ENCODE measurements at places on chromosomes 5 and 9.

- DNase-seq = no peak
- H3K4me1 ChIP-seq = peaks cover 5% of the 10 kb centered on the region
- H3K27me3 ChIP-seq = no peaks in the 10 kb centered on the region
- H3K4me3 ChIP-seq = no peak overlapping the region
Measured at GRCh38 chr5:144084971-144085370, 85.5 kb downstream of the YIPF5 start.

GRCh38 chr5:170097934-170098333 is 7.8 kb upstream of the FOXI1 start:
- no peak overlapping the region for H3K4me3 ChIP-seq
- H3K36me3 ChIP-seq = no peaks in the 10 kb centered on the region
- no peaks in the 10 kb centered on the region for H3K4me1 ChIP-seq

DNA sequence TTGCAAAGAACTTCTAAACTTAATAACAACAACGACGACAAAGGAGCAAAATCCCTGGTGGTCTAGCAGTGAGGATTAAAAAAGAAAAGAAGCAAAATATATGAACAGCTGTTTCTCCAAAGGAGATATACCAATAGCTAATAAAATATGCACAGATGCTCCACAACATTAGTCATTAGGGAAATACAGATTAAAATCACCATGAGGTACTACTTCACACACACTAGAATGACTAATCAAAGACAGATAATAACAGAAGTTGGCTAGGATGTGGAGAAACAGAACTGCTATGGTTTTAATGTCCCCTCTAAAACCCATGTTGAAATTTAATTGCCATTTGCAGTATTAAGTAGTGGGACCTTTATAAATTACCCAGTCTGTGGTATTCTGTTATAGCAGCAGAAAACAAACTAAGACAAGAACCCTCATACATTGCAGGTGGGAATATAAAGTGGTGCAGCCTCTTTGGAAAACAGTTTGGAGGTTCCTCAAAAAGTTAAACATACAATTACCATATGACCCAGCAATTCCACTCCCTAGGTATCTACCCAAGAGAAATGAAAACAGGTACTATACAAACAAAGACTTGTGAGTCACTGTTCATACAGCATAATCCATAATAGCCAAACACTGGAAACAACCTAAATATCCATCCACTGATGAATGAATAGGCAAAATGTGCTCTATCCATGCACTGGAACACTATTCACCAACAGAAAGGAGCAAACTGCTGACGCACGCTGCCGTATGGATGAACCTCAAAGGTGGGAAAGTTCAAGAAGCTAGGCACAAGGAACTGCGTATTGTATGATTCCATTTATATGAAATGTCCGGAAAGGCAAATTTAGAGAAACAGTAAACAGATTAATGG is 11.4 kb upstream of the DUSP1 start:
- peaks cover 13% of the 10 kb centered on the region for H3K4me1 ChIP-seq
- H3K36me3 ChIP-seq = no peaks in the 10 kb centered on the region
- no peak overlapping the region for H3K4me3 ChIP-seq

GRCh38 chr5:980001-980588 is 28.5 kb upstream of the NKD2 start:
- H3K36me3 ChIP-seq = peaks cover 6% of the 10 kb centered on the region
- H3K27ac ChIP-seq = no peak overlapping the region
- peaks cover 30% of the 10 kb centered on the region for H3K4me1 ChIP-seq
- peaks cover 4% of the 10 kb centered on the region for H3K27me3 ChIP-seq

GRCh38 chr9:129402371-129402739 is 218.5 kb downstream of the C9orf50 start:
- DNase-seq = no peak
- H3K27me3 ChIP-seq = peaks cover 9% of the 10 kb centered on the region
- no peaks in the 10 kb centered on the region for H3K4me1 ChIP-seq
- H3K36me3 ChIP-seq = no peaks in the 10 kb centered on the region

GRCh38 chr5:53542926-53543325 is 17.5 kb upstream of the NDUFS4 start:
- no peak overlapping the region for H3K4me3 ChIP-seq
- no peaks in the 10 kb centered on the region for H3K36me3 ChIP-seq
- H3K27me3 ChIP-seq = peaks cover 13% of the 10 kb centered on the region
- DNase-seq = no peak
- no peak overlapping the region for H3K27ac ChIP-seq

DNA sequence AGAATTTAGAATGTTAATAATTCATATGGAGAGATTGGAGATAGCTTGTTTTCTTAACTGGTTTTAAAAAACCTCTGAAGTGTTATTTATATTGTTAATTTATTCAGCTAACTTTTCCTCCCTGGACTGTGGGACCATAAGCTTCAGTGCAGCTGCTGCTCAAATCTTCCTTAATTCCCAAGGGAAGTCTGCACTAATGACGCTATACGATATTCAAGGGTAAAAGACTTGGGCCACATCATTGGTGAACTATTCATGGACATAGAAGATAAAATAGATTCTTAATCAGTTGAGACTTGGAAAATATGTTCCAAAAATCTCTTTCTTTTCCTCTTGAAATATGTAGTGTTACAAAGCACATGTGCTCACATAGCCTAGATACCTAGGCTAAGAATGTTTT is 31.1 kb upstream of the GAS1 start:
- no peak for DNase-seq
- no peaks in the 10 kb centered on the region for H3K27me3 ChIP-seq
- no peaks in the 10 kb centered on the region for H3K4me1 ChIP-seq
- H3K36me3 ChIP-seq = no peaks in the 10 kb centered on the region

- no peak overlapping the region for H3K27ac ChIP-seq
- no peak overlapping the region for H3K4me3 ChIP-seq
- DNase-seq = no peak
- peaks cover 12% of the 10 kb centered on the region for H3K27me3 ChIP-seq
- no peaks in the 10 kb centered on the region for H3K4me1 ChIP-seq
- H3K36me3 ChIP-seq = no peaks in the 10 kb centered on the region
Measured at GRCh38 chr5:65893749-65894430, 32.5 kb upstream of the ERBIN start.

- DNase-seq = no peak
- peaks cover 6% of the 10 kb centered on the region for H3K4me1 ChIP-seq
- no peak overlapping the region for H3K4me3 ChIP-seq
- peaks cover 20% of the 10 kb centered on the region for H3K27me3 ChIP-seq
Measured at GRCh38 chr5:168273056-168273980, 18.1 kb upstream of the WWC1 start.

DNA sequence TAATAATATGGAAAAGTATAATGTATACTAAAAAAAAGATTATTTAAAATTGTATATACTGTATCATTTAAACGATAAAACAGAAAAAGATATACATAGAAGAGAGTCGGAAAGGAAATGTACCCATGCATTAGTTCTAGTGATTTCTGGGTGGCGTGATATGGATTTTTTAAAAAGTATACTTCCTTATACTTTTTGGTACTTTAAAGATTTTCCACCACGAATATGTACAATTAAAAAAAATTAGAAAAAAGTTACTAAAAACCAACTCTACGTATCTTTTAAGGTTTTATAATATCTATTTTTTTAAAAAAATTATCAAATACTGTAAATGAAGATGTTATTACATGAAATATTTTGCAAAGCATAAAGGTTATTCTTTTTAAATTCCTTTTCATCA is 12.3 kb downstream of the PHF19 start:
- H3K27ac ChIP-seq = no peak overlapping the region
- H3K4me3 ChIP-seq = no peak overlapping the region
- no peak for DNase-seq

- no peak for DNase-seq
- H3K27me3 ChIP-seq = no peaks in the 10 kb centered on the region
- no peak overlapping the region for H3K27ac ChIP-seq
- H3K4me1 ChIP-seq = no peaks in the 10 kb centered on the region
Measured at GRCh38 chr9:8715788-8716187, 916.2 kb upstream of the DMAC1 start.

- no peak overlapping the region for H3K27ac ChIP-seq
- peaks cover 2% of the 10 kb centered on the region for H3K27me3 ChIP-seq
- H3K4me1 ChIP-seq = peaks cover 14% of the 10 kb centered on the region
Measured at GRCh38 chr9:113569472-113570060, 106.0 kb downstream of the RGS3 start.

GRCh38 chr5:82692826-82693225 is 384.4 kb downstream of the TMEM167A start:
- H3K27me3 ChIP-seq = peaks cover 2% of the 10 kb centered on the region
- H3K4me3 ChIP-seq = no peak overlapping the region
- no peaks in the 10 kb centered on the region for H3K36me3 ChIP-seq
- no peaks in the 10 kb centered on the region for H3K4me1 ChIP-seq

- no peak overlapping the region for H3K27ac ChIP-seq
- DNase-seq = no peak
- no peaks in the 10 kb centered on the region for H3K36me3 ChIP-seq
- H3K4me3 ChIP-seq = no peak overlapping the region
Measured at GRCh38 chr5:91301106-91301846, 81.8 kb downstream of the ARRDC3 start.

GRCh38 chr5:122180146-122180712 is 50.9 kb downstream of the ZNF474 start:
- no peak for DNase-seq
- no peaks in the 10 kb centered on the region for H3K36me3 ChIP-seq
- H3K27ac ChIP-seq = no peak overlapping the region
- no peaks in the 10 kb centered on the region for H3K4me1 ChIP-seq
- H3K27me3 ChIP-seq = peaks cover 5% of the 10 kb centered on the region

DNA sequence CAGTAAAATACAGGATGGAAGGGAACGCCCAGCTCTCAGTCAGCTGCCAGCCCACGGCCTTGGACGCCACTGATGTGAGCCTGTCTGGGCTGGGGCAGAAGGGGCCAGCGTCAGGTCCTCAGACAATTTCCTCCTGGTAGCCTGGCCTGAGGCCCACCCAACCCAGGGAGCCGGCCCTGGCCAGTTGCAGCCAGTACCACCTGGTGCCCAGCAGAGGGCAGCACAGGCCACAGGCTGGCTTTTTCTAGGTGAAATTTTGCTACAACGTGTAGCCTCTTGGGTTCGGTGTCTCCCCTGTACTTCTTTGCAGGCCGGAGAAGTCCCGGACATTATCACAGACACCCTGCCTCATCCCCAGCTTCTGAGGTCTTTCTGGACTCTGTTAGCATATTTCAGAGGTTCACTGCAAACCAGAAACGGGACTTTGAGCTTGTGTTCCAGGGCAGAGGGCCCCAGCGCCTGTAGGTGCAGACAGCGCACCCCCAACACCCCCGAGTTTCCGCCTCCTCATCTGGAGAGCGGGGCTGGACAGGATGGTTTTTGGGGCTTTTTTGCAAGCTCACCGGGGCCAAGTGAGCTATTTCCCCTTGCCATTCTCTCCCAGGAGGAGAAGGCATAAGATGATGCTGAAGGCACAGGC is 45.9 kb upstream of the KCNMB1 start:
- H3K4me1 ChIP-seq = no peaks in the 10 kb centered on the region
- no peak overlapping the region for H3K27ac ChIP-seq
- no peak overlapping the region for H3K4me3 ChIP-seq

- peaks cover 9% of the 10 kb centered on the region for H3K36me3 ChIP-seq
- H3K27ac ChIP-seq = no peak overlapping the region
- no peaks in the 10 kb centered on the region for H3K27me3 ChIP-seq
Measured at GRCh38 chr5:139638090-139638735, 9.9 kb upstream of the CXXC5 start.

DNA sequence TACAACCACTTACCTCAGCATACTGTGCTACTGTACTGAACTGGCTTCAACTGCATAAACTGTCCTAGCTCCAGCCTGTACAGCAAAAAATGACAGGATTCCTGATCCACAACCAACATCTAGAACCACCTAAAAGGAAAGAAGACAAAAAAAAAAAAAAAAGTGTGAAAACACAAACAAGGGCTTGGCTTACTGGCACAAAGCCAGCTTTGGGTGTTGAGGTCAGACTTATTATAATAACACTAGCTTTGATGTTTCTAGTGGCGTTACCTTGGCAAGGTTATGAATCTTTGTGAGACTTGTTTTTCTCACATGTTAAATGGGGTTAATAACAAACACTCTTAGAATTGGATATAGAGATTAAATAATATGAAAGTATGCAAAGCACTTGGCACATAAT is 148.5 kb upstream of the PUM3 start:
- H3K4me1 ChIP-seq = no peaks in the 10 kb centered on the region
- H3K4me3 ChIP-seq = no peak overlapping the region
- H3K36me3 ChIP-seq = no peaks in the 10 kb centered on the region
- DNase-seq = no peak

DNA sequence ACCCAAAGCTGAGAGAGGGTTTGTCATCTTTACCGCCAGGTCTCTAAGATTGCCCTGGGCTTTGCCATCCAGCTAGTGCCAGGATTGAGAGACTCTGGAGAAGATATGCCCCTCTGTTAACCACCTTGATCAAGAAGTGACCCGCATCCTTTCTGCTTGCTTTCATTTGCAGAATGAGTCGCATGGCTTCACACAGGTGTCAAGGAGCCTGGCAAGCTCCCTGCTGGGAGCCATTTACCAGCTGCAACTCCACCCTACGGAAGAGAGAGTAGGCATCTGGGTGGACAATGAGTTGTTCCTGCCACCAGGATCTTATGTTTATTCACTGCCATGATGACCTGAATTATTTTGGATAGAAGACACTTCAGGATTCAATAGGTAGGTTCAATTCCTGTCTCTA is 43.0 kb downstream of the HSD17B3 start:
- peaks cover 5% of the 10 kb centered on the region for H3K4me1 ChIP-seq
- H3K36me3 ChIP-seq = no peaks in the 10 kb centered on the region
- H3K27ac ChIP-seq = no peak overlapping the region
- no peak for DNase-seq

GRCh38 chr9:120040896-120041295 is 539.1 kb downstream of the CDK5RAP2 start:
- no peak overlapping the region for H3K4me3 ChIP-seq
- H3K4me1 ChIP-seq = no peaks in the 10 kb centered on the region
- DNase-seq = no peak
- H3K27ac ChIP-seq = no peak overlapping the region

DNA sequence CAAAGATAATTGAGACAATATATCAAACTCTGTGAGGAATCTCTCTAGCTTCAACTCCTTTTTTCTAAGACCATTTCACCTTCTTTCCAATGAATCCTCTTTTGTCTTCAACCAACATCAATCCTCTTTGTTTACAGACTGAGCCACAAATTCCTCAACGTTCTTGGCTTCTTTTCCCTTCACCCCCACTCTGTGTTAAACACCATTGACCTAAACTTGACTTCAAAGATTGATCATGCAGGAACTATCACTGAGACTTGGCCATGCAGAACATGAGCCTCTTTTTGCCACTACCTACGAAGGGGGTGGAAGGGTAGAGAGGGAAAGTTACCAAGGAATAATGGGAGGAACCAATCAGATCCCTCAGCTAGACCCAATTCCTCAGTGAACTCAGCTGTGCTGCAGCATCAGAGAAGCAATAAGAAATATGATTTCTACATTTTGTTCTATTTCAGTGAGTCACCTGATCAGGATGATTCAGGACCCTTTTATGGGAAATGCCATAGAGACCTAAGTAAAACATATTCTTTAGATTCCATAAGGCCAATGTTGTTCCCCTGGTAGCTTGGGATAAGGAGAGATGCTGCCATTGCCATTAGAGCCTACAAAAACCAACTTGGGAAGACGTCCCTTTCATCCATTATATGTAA is 187.7 kb upstream of the RGMB start:
- no peaks in the 10 kb centered on the region for H3K27me3 ChIP-seq
- no peaks in the 10 kb centered on the region for H3K36me3 ChIP-seq
- H3K27ac ChIP-seq = no peak overlapping the region
- H3K4me3 ChIP-seq = no peak overlapping the region
